T-helper 22 cell (primary cell): ENCODE measurements at places on chromosomes 1 and 21.

- no peak for DNase-seq
These were observed 25.4 kb downstream of the ST6GALNAC5 start for GRCh38 chr1:76892675-76893074.

DNA sequence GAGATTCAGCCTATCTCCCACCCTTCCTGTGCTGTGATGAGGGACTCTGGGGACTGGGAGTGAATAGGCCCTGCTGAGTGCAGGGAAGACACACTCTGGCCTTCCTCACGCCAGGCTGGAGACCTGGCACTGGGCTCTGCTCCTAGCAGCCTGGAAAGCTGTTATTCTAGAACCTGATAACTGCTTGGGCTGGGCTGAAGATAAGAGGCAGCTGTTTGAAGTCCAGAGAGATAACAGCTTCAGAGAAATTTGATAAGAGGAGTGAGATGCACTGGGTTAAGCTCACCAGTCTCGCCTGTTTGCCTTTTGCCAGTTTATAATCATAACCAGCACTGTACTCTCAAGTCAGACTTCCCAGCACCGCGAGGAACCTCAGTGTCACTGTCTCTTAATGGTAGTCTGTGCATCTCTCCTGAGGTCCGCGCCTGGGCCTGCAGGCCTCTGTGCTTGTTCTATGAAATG is 46.6 kb upstream of the GPR37L1 start:
- DNase-seq, result no peak

DNA sequence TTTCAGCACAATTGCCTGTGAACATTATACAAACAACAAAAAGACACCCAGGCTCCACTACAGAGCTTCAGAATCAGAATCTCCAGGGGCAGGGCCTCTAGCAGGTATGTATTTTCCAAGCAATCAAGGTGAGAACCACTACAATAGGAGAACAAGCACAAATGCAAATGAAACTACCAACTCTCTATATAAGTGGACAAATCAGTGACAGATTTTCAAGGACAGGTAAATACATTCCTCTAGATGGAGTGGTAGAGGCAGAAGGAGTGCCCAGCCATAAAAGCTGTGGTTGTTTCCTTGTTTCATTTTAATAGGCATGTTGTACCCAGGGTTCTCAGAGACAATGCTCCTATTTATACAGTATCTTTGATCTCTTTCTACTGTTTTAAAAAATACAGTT is 20.1 kb upstream of the CCDC17 start:
- DNase-seq, result no peak

GRCh38 chr1:6260961-6261614 is at the start of gene GPR153:
GPR153 (minus strand) TSS chr1:6261098; CDS start chr1:6254905, 6,193 bp downstream.
- no peak for DNase-seq

DNA sequence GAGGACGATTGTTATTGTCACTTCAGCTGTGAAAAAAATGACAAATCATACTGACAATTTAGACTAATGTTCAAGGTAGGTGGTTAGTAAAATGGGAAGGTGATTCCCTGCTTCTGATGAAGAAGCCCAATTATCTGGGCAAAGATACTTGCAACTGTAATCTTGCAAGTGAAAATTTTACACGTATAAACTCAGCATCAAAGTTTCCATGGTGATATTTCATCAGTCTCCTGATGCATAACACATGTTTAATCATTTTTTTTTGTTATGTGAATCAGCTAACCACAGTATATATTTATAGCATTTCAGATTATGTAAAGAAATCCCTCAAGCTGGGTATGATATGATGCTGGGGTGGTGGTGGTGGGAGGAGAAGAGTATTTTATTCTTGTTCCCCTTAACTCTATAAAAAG is 16.4 kb upstream of the KCNK1 start:
- DNase-seq, result no peak

DNA sequence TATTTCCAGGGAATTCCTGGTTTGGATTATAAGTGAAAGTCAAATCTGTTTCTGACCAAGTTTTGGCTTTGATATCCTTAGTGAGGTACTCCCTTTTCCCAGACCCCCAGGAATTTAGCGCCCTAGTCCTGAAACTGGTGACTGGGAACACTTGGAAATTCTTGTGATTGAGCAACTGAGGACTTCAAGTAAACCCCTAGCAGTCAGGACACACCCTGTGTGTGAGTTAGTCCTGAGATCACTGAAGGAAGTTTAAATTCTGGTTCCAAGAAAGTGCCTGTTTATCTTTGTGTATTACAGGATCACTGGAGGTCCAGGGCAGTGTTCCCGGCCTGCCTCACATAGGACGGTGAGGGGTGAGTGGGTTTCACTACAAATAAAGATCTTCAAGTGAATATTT is 95.1 kb upstream of the F3 start:
- no peak for DNase-seq

DNA sequence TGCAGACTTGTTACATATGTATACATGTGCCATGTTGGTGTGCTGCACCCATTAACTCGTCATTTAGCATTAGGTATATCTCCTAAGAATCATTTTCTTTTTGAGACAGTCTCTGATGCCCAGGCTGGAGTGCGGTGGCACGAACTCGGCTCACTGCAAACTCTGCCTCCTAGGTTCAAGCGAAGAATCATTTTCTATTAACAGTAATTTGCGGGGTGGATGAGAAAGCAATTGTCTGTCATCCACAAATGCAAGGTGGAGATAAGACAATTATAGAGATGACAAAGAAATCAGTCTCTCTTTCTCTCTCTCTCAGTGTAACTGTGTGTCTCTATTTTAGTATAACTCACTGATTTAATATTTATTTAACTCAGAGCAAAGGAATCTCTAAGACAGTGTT is 131.0 kb upstream of the KIAA1614 start:
- DNase-seq, result no peak

GRCh38 chr1:81547912-81548303 is 252.8 kb upstream of the ADGRL2 start:
- DNase-seq, result no peak

GRCh38 chr1:42943166-42943565 is 15.5 kb downstream of the SLC2A1 start:
- DNase-seq, result no peak

- DNase-seq, result no peak
These were observed 16.8 kb upstream of the RIPK4 start for GRCh38 chr21:41783476-41784180.

DNA sequence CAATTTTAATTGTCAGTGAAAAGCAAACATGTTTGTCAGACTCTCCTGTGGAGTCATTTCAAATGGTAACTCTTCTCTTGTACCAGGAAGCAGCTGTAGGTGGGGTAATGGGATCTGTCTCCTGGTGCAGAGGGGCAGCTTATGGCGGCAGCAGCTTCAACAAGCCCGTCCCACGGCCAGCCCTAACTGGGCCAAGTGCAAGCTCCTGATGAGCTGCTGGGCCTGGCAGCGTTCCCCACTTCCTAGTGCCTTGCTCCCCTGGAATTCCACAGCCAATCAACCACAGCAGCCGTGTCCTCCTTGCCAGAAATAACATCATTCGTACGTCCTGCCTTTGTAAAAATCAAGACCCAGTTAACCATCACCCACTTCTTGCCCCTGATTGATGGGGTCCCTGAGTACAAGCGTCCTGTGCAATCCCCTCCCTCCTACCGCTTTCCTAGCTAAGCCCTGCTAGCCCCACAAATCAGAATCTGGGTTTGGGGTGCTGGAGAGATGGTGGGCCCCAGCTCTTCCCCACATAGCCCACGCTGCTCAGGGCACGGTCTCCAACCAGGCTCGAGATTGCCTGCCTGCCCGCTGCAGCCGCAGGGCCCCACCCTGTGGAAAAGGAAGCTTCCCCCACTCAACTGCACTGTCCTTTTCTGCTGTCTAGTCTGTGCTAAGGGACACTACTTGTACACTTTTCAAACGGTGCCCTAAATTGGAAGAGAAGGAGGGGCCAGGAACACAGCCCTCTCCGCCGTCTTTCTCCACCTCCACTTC is 61.2 kb downstream of the TOR1AIP2 start:
- no peak for DNase-seq

GRCh38 chr1:86714159-86714558 is 9.8 kb downstream of the SH3GLB1 start:
- DNase-seq, result no peak
